Cardiac fibroblast (primary cell): ENCODE measurements at places on chromosomes 2 and 18.

GRCh38 chr2:157439824-157440186 is 4.1 kb downstream of the CYTIP start:
- DNase-seq, result no peak

DNA sequence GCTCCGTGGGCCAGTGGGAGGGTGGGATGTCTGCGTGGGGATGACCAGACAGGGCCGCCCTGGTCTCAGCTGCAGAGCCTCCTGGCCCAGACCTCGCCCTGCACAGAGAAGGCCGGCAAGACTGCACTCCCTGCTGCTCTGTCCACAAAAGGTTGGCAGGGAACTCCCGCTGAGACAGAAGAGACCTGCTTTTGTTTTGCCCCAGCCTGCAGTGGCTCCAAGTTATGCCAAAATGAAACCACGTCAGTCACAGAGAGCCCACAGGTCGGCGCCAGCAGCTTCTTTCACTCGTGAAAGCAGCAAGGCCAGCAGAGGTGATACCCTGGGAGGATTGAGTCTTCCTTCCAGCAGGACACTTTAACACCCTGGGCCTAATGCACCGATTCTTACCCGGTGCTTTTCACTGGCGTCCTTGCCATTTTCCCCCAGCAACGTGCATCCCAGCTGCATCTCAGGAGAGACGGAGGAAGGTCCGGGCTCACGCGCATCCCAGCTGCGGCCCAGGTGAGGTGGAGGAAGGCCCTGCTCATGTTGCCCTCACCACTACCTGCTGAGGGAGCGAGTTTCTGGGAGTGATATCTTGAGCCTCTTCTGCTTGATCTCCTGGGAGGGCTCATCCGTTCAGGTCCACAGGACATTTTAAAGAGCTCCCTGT is 22.1 kb upstream of the CTDP1 start:
- no peak for DNase-seq

DNA sequence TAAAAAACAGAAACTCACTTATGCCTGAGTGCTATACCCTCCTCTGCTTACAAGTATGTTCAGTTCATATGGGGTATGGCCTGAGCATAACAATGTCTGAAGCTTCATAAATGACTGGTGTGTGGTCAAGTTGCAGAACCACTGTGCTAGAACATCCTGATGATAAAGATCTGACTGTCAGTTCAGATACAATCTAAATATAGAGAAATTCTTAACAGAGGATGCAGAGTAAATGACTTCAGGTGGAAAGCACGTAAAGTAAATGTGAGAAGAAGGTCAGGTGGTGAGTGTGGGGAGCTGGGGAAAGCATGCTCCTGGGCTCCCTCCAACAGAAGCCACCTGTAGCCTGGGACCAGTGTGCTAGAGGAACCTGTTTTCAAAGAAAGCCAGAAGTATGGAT is 926.2 kb downstream of the TSN start:
- no peak for DNase-seq

GRCh38 chr2:235639885-235640284 is 146.0 kb downstream of the AGAP1 start:
- DNase-seq, result no peak

DNA sequence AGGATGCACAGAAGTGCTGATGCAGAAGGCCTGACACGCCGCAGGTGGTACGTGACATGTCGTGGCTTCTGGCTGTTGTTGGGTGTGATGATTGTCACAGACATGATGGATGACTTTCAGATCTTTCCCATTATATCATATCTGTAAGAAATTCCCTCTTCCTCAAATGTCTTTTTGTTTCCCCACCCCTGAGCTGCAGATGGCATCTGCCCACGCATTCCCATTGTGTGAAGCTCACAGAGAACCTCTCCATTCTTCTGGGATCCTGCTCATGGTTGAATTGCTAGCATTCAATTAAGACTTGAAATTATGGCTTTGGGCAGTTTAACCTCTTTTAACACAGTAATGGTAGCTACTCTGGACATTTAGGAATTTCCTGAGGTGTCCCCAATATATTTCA is 28.3 kb upstream of the EPHA4 start:
- no peak for DNase-seq

DNA sequence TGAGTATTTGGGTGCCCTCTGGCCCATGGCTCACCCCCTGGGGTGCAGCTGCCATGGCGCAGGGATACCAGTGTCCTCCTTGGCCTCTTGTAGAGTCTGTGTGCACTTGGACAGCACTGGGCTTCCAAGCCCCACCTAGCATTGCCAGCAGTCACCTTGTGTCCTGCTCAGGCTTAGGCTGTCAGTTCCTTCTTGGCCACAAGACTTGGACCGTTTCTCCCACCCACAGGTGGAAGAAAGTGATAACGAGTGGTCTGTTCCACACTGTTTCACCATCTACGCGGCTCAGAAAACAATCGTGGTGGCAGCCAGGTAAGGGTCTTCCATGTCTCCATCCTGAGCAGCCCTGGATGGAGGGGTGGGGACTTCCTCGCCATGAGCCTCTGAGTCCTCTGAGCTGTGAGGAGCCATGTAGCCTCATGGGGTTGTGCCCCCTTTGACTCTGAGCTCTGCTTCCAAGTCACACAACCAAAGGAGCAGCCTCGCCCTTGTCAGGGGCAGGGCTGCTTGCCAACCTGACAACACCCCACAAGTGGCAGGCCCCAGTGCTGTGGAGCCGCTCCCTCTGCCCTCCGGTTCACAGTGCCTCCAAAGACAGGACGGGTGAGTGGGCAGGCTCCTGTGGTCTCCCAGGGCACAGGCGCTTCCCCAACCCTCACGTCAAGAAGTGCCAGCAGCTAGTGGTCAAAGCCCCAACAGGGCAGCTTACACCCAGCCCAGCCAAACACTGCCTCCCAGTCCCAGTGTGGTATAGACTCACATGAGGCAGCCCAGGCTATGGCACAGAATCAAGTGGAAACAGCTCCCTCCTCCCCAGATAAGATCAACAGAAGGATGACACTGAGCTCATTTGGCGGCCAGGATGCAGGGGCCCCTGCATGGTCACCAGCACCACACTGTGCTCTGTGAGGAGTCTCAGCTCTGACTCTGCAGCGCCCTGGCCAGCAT is 18.4 kb downstream of the STK25 start:
- no peak for DNase-seq

GRCh38 chr2:118443596-118443995 is 355.3 kb downstream of the INSIG2 start:
- peak; percentile 81 for DNase-seq

DNA sequence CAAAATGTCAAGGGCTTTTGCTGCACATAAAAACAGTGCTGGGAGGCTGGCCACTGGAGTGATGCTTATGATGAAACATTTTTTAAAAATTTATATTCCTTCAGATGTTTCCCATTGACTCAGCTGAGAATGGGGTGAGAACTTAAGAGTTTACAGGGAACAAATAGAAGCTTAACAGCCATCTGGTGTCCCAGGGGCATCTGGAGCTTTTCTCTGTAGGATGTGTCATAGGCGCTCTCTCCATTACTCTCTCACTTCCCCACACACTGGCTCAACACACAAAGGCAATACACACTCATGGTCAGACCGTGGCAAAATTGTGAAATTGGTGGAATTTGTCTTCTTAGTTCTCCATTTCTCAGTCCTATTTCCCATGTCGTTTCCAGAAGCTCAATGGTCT is 783.1 kb upstream of the LRRTM1 start:
- DNase-seq, result no peak

DNA sequence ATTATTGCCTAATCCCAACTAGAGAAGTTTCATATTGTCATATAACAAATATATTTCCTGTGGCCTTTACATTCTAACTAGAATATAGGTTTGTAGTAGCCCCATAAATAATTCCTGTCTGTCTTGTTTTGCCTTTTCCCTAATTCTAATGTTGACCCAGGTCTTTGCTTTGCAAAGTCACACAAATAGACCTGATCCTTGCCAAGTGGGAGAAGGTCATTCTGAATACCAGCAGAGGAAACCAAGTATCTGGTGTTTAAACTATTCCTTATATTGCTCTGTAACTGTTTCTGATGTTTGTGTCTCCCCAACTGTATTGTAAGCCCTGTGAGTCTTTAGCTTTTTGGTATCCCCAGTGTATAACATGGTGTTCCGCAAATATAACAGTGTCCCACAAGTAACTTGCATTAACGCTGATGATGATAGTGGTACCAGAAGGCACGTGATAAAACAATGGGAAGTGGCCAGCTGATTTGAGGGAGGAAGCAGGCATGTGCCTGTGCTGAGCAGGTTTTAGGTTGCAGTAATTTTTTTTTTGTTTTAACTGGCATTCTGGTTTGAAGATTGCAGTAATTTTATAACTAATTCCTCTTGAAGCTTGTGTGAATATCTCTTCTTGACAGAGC is 11.1 kb downstream of the HADHB start:
- DNase-seq, result no peak

- DNase-seq, result no peak
These were observed 119.0 kb upstream of the ARHGAP28 start for GRCh38 chr18:6610466-6610865.

DNA sequence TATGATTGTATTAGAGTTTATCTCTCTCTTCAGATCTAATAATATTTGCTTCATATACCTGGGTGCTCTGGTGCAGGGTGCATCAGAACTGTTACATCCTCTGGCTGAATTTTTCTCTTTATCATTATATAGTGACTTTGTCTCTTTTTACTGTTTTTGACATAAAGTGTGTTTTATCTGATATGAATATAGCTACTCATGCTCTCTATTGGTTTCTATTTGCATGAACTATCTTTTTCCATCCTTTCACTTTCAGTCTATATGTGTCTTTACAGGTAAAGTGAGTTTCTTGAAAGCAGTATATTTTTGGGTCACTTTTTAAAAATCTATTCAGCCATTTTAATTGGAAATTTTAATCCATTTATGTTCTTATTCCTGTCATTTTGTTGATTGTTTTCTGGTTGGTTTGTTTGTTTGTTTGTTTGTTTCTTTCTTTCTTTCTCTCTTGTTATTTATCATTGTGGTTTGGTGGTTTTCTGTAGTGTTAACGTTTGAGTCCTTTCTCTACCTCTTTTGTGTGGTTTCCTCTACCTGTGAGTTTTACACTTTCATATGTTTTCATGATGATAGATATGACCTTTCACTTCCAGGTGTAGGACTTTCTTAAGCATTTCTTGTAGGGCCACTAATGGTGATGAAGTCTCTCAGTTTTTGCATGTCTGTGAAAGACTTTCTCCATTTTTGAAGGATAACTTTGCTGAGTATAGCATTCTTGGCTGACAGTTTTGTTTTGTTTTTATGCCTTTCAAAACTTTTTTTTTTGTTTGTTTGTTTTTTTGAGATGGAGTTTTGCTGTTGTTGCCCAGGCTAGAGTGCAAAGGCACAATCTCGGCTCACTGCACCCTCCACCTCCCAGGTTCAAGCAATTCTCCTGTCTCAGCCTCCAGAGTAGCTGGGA is 54.9 kb downstream of the CCNT2 start:
- no peak for DNase-seq

DNA sequence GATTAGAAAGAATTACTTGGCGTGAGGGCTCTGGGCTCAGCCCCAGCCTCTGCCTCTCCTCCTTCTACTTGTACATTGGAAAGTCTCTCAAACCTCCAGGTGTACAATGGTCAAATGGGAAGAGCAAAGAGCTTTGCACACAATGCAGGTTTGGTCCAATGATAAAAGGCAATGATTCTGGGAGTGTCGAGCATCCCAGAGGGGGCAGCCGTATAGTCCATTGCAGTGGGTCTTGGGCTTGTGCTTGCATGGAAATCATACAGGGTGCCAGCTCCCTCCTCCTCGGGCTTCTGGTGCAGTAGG is 98.0 kb upstream of the NCK2 start:
- DNase-seq, result no peak

- DNase-seq, result peak; percentile 25
These were observed 5.4 kb downstream of the PDK1 start for GRCh38 chr2:172561270-172561669.

- no peak for DNase-seq
These were observed 34.4 kb upstream of the APOB start for GRCh38 chr2:21078296-21078695.

- DNase-seq, result no peak
These were observed 262.4 kb downstream of the MTX2 start for GRCh38 chr2:176531608-176532007.

DNA sequence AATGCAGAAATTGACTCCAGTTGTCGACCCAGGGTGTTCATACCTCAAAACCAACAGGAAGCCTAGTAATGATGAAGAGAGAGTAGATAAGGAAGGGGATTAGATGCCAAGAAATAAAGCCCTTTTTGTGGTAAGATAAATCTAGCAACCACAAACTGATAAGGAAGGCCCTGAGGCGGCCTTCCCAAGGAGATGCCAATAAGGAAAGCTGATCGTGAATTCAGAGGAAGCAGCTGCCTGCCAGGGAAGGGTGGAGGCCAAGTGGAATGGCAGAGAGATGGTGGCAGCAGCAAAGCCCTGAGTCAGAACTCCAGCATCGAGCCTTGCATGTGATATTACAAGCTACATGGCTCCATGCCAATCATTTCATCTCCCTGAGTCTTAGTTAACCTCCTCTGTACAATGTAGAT is 126.3 kb downstream of the IRS1 start:
- peak; percentile 93 for DNase-seq

- DNase-seq, result no peak
These were observed 1669.5 kb upstream of the DDX18 start for GRCh38 chr2:116145031-116145430.

GRCh38 chr2:241153616-241154015 is 3.3 kb downstream of the PPP1R7 start:
- peak; percentile 26 for DNase-seq

DNA sequence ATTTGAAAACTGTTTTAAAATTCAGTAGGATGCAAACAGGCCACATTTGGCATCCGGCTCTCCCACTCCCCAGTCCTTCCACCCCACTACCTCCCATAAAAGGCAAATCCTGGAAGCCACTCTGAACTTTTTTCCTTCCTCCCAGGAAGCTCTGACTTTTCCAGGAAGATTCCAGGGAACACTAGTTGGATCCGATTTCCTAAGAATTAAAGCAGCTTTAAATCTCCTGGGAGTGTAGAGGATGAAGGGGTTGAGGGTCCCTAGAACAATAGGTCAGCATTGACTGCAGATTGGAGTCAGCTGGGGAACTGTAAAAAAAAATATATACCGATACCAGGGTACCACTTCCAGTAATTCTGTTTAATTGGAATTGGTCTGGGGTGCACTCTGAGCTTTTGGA is 76.9 kb downstream of the CRIM1 start:
- DNase-seq, result no peak

- peak; percentile 56 for DNase-seq
These were observed 54.1 kb upstream of the KLF7 start for GRCh38 chr2:207219676-207220501.

- DNase-seq, result peak; percentile 50
These were observed 813.7 kb upstream of the ACVR2A start for GRCh38 chr2:147030966-147031720.

DNA sequence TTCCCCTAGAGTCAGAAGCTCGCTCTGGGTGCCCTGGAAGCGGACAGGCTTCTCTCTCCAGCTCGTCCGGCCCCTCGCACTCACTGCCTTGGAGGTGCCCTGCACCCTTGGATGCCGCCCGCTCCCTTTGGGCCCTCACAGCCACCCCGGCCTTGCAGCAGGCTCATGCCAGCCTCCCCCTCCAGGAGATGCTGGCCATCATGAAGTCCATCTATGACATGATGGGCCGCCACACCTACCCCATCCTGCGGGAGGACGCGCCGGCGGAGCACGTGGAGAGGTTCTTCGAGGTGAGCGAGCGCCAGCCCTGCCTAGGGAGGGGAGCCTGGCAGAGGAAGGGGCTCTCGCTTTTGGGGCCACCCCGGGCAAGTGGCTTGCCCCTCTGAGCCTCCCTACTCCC is 20.3 kb upstream of the FAHD2A start:
- no peak for DNase-seq
